Activated CD4-positive, CD25-positive, alpha-beta regulatory T cell treated with anti-CD3 and anti-CD28 coated beads, Interleukin-2, amount 50 U/mL, for 24 hours (primary cell): ENCODE measurements at places on chromosomes 16 and 17.
A peak's percentile ranks its signal among the peaks of the same experiment; 100 is the strongest.

- no peak for ATAC-seq
These were observed 663 bp downstream of the CYB5D1 start for GRCh38 chr17:7858522-7858810.

GRCh38 chr17:60665602-60666001, 12.0 kb upstream of the BCAS3 start:
- no peak for ATAC-seq

GRCh38 chr17:72658675-72659074, 433.8 kb downstream of the SLC39A11 start:
- no peak for ATAC-seq

DNA sequence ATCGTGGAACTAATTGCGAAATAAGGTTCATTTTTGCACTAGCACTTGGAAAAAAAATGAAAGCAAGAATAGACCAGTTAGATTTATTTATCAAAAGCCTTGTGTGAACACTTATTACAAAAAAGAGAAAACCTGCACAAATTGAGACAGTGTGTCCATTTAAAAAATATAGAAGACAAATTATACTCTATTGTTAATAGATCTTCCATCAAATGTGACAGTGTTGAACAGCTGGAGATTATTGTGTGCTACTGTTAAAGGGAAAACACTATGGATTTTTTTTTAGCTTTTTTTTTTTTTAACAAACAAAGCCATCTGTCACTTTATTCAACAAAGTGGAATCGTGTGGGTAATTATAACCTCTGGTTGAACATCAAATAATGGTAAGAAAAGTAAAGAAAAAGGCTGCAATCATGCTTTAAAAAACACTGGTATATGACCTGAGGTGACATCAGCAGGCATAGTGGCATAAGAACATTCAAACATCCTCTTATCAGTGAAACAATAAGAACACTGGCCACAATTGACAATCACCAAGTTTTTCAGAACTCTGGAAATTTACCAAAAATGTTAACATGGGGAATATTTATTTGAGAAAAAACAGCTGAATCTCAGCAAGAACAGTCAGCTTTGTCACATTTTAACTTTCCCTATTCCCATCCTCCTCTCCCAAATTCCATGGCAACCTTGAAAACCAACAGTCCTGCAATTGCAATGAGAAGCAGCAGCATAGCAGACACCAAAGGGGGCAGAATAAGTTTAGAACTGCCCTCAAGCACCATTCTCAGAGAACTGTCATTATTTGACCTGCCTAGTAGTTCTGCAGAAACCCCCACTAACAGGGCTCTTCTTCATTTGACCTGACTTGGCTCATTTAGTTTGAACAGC, 442.3 kb upstream of the MON1B start:
- ATAC-seq = no peak

- ATAC-seq = no peak
These were observed 7.2 kb downstream of the CA7 start for GRCh38 chr16:66851166-66851964.

GRCh38 chr16:81673432-81673831, 105.7 kb upstream of the PLCG2 start:
- ATAC-seq = no peak

DNA sequence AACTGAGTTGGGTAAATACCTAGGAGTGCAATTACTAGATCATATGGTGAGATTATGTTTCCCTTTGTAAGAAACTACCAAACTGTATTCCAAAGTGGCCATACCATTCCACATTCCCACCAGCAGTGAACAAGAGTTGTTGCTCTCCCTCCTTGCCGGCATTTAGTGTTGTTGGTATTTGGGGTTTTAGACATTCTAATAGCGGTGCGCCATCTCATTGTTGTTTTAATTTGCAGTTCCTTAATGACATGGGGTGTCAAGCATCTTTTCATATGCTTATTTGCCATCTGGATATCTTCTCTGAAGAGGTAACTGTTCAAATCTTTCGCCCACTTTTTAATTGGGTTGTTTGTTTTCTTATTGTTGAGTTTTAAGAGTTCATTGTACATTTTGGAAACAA, 164.2 kb upstream of the LHX1 start:
- ATAC-seq = no peak

GRCh38 chr16:4801051-4801961, 1.1 kb downstream of the ROGDI start:
- ATAC-seq = no peak

DNA sequence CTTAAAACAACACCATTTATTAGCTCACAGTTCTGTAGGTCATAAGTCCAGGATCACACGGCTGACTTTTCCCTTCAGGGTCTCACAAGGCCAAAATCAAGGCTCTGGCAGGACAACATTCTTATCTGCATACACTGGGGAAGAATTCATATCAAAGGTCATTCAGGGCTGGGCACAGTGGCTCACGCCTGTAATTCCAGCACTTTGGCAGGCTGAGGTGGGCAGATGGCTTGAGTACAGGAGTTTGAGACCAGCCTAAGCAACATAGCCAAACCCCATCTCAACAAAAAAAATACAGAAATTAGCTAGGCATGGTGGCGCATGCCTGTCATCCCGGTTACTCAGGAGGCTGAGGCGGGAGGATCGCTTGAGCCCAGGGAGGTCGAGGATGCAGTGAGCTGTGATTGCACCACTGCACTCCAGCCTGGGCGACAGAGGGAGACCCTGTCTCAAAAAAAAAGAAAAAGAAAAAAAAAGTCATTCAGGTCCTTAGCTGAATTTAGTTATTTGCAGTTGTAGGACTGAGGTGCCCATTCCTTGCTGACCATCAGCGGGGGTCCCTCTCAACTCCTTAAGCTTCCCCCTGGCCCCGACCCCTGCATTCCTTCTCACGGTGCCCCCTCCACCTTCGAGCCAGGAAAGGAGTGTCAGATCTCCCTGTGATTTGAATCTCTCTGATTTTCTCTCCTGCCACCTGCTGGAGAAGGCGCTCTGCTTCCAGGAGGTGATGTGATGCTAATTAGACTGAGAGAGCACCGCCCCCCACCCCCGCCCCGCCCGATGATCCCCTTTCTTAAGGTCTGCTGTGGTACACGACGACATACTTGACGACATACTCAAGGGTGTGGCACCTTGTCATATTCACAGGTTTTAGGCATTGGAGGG, 91.8 kb upstream of the CLEC18A start:
- no peak for ATAC-seq

DNA sequence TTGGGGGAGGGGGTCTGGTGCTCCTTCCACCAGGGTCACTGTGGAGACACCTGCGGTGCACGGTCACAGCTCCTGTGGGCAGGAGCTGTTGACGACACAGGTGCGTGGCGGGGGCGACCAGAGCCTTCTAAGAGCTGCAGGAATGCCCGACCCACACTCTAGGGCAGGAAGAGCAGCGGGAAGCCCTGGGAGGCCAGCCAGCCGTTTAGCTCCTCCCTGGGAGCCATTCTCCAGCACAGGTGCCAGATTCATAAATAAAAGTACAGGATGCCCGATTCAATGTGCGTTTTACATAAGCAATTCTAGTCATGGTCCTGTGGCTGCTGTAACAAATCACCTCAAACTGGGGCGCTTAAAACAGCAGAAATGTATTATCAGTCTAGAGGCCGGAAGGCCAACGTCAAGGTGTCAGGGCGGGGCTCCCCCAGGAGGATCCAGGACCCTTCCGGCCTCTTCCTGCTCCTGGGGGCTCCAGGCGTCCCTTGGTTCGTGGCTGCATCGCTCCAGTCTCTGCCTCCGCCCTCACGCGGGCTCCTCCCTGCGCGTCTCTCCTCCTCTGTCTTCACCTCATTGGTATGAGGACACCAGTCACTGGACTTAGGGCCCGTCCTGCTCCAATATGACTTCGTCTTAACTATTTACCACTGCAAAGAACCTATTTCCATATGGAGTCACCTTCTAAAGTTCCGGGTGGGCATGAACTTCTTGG, 155.4 kb downstream of the FOXL1 start:
- no peak for ATAC-seq

- ATAC-seq = no peak
These were observed 984 bp downstream of the CENPV start for GRCh38 chr17:16352303-16352666.

DNA sequence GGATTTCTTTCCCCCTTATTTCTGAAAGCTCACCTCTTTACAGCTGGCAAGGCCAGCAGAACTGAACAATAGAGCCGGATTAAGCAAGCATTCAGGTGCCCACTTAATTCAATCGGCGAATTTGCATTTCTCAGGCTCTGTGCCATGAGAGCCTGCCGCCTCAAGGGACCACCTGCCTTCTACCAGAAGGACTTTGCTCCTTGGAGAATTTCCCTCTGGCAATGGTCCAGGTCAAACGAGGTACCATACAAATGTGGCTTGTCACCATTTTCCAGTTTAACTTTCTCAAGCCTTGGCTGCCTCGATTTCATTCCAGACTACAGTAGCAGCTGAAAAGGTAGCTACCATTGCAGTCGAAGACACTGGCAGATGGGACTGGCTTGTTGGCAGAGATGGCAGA, 534.0 kb downstream of the MAF start:
- no peak for ATAC-seq

- no peak for ATAC-seq
These were observed 40.7 kb downstream of the TBX4 start for GRCh38 chr17:61492759-61493526.

- no peak for ATAC-seq
These were observed 43.9 kb downstream of the FBXL20 start for GRCh38 chr17:39357488-39357887.

DNA sequence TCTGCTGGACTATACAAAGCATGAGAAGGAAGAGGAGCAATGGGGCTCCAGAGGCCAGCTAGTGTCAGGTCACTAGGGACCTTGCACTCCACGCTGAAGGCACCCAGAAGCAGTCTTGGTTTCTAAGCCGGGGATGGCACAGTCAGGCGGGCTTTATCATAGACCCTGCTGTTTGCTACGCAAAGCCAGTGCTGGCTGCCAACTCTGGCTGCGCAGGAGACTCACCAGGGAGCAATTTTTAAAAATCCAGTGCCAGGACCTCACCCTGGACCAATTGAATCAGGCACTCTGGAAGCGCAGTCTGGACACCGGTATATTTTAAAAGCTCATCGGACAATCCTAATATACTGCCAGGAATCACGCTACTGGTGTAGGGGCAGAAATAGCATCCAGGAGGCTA, 368.5 kb upstream of the XYLT1 start:
- ATAC-seq = no peak

GRCh38 chr16:8645831-8646230, 24.3 kb downstream of the METTL22 start:
- ATAC-seq = no peak

GRCh38 chr17:2023692-2024571, 1.2 kb downstream of the RTN4RL1 start:
- ATAC-seq = peak; percentile 14

GRCh38 chr16:54240271-54241129, 46.1 kb downstream of the IRX3 start:
- no peak for ATAC-seq
